ENCODE measurements at places on chromosomes 16 and 17.

DNA sequence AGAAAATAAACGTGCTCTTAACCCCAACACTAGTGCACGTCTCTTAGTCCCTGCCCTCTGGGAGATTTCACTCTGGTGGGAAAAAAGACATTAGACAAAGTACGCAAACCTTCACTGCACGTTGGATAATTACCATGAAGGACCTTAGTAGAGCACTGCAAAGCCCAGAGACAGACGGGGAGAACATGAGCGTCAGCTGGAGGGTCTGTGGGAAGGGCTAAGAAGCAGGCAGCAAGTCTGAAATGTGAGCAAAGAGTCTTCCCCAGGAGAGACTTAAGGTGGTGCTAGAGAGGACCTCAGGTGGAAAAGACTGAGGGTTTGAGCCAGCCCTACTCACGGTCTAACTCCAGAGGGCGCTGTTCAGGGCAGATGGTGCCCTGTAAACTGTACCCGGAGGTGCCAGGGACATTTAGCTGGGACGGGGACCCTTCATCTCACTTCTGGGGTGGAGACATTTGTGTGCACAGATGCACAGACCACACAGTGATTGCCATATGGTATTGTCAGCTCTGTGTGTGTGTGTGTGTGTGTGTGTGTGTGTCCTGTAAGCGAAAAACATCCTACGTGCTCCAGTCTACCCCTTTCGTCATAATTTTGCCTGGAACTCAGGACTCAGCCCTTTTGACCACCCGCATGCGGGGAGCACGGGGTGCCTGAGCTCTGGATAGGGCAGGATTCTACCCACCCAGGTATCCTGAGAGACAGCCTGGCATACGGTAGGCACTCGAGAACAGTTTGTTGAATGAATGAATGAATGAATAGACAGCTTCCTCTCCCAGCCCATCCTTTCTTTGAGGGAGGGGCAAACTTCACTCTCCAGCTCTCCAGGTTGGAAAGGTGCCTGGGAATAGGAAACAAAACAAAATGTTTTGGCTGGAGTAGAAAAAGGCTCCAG, 10.1 kb upstream of the STAC2 start:
- DNase-seq: peak; percentile 55

GRCh38 chr17:36592716-36593321, 1.1 kb downstream of the DHRS11 start:
- DNase-seq: no peak

DNA sequence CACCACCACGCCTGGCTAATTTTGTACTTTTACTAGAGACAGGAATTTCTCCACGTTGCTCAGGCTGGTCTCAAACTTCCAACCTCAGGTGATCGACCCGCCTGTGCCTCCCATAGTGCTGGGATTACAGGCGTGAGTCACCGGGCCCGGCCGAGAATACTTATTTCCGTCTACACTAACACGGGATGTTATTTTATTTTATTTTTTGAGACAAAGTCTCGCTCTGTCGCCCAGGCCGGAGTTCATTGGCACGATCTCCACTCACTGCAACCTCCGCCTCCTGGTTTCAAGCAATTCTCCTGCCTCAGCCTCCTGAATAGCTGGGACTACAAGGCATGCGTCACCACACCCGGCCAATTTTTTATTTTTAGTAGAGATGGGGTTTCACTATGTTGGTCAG, 9.5 kb upstream of the PDXDC1 start:
- DNase-seq: no peak

GRCh38 chr17:82872591-82873520, 33.0 kb upstream of the ZNF750 start:
- DNase-seq: no peak

DNA sequence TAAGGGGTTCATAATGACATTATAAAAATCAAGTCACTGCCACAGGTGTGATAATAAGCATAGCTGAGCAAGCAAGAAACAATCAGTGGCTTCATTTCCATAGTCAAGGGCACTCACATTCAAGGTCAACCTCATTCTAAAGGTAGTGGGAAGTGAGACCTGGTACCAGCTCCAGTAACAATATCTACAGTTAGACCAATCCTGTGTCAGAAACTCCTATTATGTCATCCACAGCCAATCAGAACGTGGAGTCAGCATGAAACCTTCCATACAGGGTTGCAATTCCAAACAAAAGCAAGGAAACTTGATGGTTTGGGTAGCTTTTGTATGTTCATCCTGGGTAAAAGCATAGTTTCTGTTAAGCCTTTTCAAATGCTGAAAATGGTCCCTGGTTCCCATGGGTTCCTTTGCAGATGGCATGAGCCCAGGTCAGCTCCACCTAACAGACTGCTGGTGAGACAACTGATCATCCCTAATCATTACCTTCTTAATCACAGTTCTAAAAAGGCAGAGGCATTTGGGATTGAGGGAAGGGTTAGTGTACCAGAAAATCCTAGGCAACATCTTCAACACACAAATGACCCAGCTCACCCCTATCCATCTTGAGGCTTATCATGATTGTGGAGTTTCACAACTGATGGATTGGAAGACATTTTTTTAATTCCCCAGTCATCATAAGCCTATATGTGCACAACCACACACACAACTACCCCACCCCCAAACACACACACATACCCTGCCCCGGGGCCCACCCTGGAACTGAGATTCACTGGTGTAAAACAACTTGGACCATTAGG, 30.4 kb downstream of the TEX2 start:
- no peak for DNase-seq

GRCh38 chr17:74298778-74299177, 24.7 kb downstream of the DNAI2 start:
- DNase-seq: no peak

- no peak for DNase-seq
Observed at GRCh38 chr16:2236337-2237101, at the start of gene DNASE1L2. TSS of gene DNASE1L2 (plus strand) at chr16:2236444. CDS start at chr16:2236817, 373 bp downstream.

- DNase-seq: no peak
Observed at GRCh38 chr16:5059386-5060072, 6.2 kb downstream of the C16orf89 start.

GRCh38 chr17:41578971-41579370, 7.1 kb upstream of the KRT9 start:
- no peak for DNase-seq

GRCh38 chr16:72590151-72590937, 418.4 kb upstream of the PMFBP1 start:
- DNase-seq: no peak

- no peak for DNase-seq
Observed at GRCh38 chr17:19415806-19416775, 5.1 kb downstream of the RNF112 start.

DNA sequence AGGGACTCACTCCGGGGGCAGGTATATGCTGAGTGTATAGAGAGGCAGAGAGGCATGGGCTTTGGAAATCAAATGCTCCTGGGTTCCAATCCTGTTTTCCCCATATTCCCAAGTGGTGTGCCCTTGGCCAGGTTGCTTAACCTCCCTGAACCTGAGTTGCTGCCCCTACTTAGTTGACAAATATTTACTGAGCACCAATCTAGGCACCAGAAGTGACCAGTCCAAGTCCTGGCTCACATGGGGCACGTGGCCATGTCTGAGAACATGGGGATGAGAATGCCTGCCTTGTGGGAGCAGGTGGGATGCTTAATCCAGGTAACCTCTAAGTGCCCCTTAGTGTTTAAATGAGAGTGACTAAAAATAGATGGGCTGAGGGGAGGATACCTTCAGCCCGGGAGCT, 4.2 kb downstream of the SOCS3 start:
- DNase-seq: no peak

DNA sequence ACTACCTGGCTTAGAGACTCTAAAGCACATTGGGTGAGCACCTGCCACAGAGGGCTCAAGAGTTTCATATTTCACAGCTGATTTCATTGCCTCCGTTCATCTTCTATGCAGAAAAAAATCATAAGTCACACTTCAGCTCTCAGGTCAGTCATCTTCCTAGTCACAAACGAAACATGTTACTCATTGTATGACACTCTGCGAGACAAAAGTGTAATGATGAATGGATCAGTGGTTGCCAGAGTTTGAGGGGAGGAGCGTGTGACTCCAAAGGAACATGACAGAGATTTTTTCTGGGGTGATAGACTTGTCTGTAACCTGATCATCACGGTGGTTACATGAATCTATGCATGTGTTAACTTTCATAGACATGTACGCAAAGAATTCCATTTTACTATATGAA, 195.2 kb upstream of the CNTNAP4 start:
- no peak for DNase-seq

DNA sequence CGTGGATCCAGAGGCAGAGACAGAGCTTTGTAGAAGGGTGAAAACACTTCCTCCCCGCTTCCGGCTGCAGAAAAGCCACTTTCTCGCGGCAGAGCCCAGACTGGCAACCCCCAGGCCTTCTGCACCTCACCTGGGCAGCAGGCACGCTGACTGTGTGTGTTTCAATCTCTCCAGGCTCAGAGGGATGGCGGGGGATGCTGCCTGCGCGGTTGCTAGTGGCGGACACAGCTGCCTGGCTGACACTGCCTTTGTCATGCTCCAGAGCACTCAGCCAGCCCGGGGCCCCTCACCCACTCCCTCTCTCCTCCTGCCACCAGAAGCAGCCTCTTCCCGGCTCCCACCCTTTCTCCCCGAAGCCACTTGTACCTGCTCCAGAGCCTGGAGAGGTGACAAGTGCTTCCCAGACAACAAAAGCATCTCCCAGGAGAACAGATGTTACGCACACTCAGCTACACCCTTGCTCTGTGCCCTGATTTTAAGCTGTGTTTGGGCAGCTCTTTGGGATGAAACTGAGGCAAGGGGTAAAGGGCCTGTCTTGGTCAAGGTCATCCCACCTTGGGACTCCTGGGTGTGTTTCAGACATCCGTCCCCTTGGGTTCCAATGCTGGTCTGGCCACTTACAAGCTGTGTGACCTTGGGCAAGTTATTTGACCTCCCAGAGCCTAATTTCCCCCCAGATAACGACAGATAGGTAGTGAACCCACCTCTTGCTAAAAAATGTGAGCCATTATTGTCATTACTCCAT, 9.2 kb upstream of the GLIS2 start:
- DNase-seq: peak; percentile 41

DNA sequence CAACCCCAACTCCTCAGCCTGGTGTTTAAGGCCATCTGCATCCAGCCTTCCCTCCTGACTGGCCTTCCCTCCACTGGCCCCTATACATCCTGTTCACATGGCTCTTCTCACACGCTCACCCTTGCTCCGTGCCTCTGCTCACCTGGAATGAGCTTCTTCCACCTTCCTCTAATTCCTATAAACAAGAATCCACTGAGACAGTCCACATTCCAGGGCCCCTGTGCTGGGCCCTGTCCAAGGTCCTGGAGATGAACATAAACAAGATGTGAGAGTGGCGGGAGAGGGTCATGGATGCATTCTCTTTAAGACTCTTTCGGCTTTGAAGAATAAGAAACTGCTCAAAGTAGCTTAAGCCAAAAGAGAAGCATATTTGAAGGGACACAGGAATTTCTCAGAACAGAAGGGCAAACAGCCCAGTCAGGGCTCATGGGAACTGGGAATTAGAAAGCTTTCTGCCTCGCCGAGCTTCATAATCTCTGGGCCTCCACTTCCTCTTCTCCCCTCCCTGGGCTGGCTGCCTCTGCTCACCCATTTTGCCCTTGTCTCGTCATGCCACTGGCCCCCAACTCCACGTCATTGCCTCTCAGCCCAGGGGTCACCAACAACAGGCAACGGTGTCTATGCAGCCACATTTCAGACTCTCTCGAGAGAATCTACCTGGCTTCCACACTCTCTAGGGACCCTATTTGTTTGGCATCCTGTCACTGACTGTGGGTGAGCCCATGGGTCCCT, 13.5 kb downstream of the SPPL2C start:
- no peak for DNase-seq

DNA sequence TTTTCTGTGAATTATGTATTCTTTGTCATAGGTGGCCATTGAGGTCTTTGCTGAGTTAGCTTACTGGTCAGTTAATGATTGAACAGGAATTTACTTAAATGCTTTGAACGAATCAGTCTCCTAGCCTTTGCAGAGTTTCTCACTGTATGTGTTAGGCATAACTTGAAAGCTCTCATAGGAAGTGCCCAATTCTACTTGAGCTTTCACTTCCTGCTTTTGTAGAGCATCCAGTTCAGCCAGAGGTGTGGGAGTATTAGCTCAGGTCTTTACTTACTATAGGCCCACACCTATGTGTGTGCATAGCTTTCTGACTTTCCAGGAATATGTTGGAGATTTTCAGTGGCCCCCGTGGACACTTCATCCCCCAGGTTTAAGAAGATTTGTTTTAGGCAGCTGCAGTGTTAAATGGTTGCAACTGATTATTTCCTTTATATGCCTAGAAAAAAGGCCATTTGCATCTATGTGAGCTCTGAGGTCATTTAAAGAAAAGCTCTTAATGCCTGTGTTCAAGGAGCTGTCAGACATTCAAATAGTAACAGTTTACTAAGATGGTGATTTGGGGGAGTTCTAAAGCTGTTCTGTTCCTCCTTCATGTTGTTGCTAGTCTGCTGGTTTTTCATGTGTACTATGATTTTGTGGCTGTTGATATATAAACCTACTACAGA, 62.3 kb downstream of the PHKB start:
- DNase-seq: no peak

- DNase-seq: peak; percentile 53
Observed at GRCh38 chr16:11257131-11257938, 1.3 kb upstream of the SOCS1 start.

DNA sequence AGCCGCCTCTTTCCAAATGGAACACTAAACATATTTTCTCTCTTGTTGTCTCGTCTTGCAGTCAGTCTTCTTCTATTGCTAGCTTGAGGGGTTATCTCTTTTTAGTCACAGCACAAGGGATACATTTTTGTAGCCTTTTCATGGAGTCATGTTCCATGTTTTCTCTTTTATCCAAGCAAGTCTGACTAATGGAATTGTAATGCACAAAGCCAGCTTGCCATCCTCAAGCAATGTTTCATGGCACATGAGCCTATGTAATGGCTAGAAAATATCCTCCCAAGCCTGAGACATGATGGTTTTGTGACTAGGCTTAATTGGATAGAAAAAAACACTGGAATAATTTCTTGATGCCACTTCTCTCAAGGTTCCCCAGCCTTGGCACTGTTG, 414.6 kb upstream of the GOT2 start:
- no peak for DNase-seq

DNA sequence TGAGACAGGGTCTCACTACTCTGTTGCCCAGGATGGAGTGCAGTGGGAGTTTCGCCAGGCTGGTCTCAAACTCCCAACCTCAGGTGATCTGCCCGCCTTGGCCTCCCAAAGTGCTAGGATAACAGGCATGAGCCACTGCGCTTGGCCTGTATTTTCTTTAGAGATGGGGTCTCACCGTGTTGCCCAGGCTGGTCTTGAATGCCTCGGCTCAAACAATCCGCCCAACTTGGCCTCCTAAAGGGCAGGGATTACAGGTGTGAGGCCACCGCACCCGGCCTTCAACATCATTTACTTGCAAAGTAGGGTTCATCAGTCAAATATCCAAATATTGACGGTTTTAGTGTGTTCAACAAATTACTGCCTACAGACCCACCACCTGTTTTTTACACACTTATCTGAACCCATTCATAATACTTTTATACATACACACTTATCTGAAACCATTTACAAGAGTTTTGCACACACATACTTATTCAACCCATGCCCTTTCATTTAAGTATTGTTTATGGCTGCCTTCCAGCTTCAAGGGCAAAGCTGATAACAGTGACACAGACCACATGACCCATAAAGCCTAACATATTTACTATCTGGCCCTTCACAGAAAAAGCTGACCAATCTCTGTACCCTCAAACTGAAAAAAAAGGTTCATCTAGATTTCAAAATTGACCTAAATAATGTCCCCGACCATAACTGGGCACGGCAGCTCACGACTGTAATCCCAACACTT, 11.9 kb downstream of the TMEM170A start:
- no peak for DNase-seq
